ENCODE measurements at places on chromosomes 5 and 9.

GRCh38 chr9:95989297-95989696 is 113.8 kb downstream of the ERCC6L2 start:
- DNase-seq = no peak

GRCh38 chr9:23849379-23850035 is 23.5 kb upstream of the ELAVL2 start:
- DNase-seq = no peak

GRCh38 chr5:139565411-139566305 is 4.5 kb downstream of the UBE2D2 start:
- DNase-seq = peak; percentile 20

DNA sequence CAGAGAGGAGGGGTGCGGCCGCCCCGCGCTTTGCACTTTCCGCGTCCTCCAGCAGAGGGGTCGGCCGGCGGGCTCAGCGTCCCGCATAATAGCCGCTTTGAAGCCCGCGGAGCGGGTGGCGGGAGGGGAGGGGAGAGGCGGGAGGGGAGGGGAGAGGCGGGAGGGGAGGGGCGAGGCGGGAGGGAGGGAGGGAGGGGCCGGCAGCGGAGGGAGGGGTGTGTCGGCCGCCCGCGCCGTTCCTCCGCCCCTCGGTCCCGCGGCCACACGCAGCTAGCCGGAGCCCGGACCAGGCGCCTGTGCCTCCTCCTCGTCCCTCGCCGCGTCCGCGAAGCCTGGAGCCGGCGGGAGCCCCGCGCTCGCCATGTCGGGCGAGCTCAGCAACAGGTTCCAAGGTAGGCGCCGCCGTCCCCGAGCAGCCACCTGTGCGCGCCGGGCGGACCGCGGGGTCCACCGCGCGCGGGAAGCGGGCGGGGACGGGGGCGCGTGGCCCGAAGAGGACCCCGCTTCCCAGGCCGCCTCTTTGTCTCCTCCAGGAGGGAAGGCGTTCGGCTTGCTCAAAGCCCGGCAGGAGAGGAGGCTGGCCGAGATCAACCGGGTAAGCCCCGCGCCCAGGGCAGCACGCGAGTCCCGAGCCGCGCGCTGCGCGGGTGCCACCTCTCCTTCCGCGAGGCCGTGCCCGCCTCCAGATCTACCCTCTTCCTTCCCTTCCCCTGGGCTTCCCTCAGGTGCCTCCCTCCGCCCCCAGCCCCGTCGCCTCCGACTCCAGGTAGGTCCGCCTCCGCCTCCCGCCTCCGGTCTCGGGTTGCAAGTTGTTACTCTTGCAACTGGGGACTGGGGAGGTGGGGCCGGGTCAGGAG is at the start of gene AIF1L:
TSS of gene AIF1L (plus strand) at position 263 of the 857 bp plus-strand sequence. CDS start at position 362, 99 bp downstream.
- no peak for DNase-seq

DNA sequence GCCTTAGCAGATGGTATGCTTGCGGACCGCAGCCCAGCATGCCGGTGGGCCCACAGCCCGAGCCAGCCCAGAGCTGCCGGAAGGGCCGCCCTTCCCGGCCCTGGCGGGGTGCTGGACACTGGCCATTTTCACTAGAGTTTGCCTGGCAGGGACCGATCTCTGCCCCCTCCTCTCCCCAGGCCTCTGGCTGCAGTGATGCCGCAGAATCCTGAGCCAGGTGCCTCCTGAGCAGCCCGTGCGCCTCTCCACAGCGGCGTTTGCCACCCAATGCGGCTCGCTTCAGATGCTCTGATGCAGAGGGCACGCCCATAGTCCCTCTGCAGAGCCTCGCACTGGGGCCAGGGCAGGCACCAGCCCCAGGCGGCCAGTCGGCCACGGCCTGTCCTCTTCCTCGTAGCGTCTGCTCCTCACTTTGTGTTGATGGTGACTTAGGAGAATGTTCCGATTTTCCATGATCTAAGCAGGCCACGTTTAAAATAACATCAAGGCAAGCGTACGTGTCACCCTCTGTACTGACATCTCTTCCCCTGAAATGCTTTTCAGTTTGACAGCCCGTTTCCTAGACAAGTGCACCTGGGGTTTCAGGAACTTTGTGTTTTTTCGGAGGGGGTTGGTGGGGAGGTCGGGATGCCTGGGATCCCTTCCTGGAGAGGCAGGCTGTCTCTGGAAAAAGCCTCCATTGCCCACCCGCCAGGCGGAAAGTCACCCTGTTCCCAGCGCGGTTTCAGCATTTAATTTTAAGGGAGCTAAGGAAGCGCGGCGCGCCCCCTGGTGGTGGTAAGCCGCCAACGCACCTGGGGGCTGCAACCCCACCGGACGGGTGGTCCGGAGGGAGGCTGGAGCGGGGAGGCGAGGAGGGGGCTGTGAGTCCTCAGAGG is 29.8 kb upstream of the HMCN2 start:
- DNase-seq = peak; percentile 73
